ENCODE measurements at places on chromosomes 1 and 21.

DNA sequence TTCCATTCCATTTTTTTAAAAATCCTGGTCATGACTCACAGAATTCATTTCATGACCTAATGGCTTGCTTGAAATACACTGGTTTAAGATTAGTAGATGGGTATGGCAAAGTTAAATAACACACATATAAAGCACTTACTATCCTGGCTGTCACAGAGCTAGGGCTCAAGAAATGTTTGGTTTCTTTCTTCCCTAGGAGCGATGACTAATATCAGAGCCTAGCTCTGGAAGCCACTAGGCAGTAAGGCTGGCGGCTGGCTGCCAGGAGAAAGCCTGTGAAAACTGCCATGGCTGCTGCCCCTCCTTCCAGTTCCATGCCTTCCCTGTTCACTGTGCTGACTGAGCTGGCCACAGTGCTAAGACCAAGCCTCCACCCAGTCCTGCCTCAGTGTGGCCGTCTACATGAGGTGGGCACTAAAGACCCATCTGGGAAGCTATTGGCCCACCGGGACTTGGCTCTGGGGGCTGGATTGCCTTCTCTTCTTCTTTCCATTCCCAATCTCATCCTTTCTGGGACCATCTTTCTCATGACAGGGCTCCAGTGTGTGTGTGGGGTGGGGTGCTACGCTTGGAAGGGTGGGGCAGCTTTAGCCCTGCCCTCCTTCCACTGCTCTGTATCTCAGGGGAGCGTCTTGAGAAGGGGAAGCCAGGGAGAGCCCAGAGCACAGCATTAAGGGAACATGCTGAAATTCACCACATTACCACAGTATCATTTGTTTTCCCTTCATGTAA, 10.8 kb upstream of the ASCL5 start:
- no peak for DNase-seq

DNA sequence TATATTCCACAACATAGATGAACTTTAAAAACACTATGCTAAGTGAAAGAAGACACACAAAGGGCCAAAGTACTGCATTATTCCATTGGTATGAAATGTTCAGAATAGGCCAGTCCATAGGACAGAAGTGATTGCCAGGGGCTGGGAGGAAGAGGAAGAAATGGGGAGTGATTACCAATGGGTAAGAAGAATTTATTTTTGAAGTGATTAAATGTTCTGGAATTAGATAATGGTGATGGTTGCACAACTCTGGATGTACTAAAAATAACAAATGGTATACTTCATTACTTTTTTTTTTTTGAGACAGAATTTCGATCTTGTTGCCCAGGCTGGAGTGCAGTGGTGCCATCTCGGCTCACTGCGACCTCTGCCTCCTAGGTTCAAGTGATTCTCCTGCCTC, 61.7 kb downstream of the CHD5 start:
- DNase-seq: no peak

DNA sequence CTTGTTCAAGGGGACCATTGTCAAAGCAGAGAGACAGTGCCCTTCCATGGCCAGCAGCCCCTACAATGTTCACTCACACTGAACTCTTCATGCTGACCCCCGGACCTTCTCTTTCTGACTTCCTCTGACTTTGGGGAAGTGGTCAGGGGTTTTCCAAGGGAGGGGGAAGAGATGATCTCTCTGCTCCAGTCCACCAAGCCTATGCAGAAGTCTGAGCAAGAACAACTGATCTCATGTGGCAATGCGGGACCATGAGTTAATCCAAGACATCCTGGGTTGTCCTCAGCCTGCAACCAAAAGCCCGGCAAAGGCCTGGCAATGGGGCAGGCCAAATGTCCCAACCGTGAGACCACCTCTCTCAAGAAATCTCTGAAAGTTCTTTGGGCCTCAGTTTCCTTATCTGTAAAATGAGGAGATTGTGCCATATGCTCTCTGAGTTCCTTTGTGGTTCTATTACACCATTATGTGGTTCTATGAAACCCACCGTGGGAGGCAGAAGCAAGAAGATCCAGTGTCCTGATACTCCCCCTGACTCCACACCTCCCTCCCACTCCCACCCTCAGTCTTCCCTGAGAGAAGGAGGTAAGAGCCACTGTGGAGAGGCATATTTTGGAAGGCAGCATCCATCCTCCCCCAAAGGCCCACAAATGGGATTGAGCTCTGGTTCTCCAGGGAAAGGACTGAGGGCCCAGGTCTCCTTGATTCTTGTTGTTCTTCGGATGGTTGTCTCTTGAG, 11.8 kb upstream of the ARHGEF2 start:
- peak; percentile 35 for DNase-seq

DNA sequence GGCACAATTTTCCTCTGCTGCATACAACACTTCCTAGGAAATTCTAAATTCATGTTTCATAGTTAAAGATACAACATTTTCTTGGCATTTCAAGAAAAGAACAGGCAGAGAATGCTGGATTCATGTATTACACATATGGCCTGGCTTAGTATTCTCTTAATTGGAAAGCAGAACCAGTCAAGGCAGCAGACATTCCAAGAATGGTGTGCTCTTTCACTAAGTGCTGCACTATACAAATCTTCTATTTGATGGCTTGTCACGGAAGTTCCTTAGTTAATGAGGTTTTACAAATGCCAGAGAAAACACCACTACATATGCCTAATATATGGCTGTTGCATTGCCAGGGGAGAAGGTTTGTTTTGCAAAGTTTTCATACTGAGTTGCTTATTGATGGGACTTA, 80.8 kb upstream of the DYNLT5 start:
- no peak for DNase-seq

DNA sequence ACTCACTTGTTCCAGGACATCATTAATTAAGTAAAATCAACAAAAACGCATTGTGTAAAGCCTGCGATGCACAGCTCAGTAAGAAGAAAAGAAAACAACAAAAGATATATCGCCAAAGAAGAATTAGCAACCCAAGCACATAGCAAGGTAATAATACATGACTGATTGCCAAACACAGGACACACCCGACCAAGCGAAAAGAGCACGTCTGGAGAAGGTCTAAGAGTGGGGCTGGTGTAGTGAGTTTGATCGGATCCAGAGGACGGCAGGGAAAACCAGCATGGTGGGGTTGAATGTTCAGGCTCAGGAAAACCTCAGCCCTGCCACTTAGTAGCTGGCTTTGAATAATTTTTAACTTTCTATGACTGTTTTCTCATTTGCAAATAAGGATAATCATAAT, 69.8 kb downstream of the JAK1 start:
- no peak for DNase-seq

GRCh38 chr1:10606064-10606463, 131.3 kb downstream of the PEX14 start:
- DNase-seq: no peak

DNA sequence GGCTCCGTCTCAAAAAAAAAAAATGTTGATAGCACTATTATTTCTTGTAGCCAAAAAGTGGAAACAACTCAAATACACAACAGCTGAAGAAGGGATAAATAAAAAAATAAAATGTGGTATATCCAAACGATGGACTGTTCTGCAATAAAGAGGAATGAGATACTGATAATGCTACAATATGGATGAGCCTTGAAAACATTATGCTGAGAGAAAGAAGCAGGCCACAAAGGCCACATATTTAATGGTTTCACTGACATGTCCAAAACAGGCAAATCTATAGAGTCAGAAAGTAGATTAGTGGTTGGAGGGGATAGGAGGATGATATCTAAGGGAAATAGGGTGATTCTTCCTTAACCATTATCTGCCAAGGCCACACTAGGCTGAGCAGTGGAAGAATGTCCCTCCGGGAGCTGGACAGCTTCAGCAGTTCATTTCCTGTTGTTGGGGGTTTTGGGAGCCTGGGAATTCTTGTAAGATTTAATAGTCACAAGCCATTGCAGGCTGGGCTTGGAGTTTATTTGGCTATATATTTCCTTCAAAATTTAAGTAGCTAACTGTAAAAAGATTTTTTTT, 53.5 kb downstream of the ST3GAL3 start:
- DNase-seq: no peak

DNA sequence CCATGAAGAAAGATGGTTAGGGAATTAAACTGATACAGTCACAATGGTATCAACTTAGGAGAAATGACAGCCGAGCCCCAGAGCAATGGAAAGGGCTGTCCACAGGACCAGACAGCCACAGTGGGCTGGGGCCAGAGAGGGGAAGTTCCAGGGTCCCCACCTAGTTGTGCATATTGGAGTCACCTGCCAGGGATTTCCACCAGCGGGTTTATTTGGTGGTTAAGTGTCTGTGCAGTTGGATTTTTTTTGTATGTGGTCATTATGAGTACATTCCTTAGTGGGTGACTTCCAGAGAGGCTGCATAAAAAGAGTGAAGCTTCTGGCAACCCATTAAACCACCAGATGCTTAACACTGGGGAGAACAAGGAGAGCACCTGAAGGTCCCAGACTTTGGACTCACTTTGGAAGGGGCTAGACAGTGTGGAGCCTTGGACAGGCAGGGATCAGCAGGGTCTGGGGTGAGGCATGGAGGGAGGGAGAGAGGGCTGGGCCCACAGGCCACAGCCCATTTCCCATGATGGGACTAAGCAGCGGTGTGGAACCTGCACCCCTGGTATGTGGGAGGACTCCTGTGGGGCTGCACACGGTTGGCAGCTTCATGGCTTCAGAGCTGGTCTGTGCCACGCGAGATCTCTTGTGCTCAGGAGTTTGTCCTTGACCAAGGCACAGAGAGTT, 7.8 kb upstream of the PTTG1IP start:
- DNase-seq: no peak

DNA sequence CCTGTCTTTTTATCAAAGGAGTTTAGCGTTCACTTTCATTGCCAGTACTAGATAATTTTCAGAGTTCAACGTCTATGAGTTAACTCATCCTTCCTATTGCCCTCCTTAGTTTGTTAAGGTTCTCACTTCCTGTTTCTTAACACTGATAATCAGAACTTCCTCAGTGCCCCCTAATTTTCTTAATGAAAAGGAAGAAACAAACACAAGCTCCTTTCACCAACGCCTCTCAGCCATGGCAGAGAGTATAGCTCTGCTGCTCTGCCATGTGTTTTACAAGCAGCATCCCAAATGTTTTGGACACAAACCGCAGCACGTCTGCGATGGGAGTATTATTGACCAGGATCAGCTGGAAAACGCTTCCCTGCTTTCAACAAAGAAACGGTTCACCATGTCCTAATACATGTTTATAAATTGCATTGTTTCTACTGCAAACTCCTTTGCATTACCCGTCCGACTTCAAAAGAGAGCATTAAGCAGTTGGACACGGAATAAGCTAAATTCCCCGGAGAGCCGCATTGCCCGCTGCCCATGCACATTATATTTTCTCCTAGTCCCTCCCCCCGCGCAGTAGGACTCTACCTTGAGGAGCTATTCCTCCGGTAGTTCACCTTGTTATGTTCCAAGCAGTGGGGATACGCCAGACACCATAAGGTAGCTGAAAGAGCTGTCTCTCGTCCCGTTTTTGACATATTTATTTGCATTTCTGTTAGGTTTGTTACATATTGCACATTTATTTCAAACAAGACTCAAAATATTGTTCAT, 561 bp downstream of the OLFM3 start:
- DNase-seq: no peak

GRCh38 chr1:15411593-15412137, 2.0 kb downstream of the EFHD2 start:
- peak; percentile 52 for DNase-seq

DNA sequence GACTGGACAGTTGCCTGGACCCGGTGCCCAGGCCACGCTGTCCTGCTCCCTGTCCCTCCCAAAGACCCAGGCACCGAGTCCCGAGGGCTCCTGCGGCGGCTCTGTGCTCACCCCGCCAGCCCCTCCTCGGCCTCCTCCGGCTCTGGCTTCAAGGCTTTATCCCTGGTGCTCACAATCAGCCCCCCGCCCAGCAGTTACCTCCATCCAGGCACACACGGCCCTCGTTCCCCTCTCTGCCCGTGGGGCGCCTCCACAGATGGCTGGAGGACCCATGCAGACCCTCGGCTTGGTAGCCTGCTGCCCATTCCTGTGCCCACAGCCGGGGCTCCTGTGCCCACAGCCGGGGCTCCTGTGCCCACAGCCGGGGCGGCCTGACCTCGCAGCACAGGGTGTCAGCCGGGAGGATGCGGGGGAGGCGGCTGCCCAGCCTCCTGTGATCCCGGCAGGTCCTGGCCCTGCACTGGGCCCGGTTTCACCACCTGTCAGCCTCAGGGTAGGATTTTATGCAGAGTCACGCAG, 52.3 kb upstream of the COL18A1 start:
- no peak for DNase-seq

- no peak for DNase-seq
Measured at GRCh38 chr21:45836694-45837670, 144.6 kb upstream of the COL6A1 start.

GRCh38 chr1:173195596-173196088, 11.5 kb downstream of the TNFSF4 start:
- peak; percentile 87 for DNase-seq

GRCh38 chr1:96971439-96971838, 249.9 kb downstream of the PTBP2 start:
- DNase-seq: no peak

- DNase-seq: no peak
Measured at GRCh38 chr1:193754732-193755427, 568.5 kb upstream of the B3GALT2 start.

- DNase-seq: no peak
Measured at GRCh38 chr21:37780991-37781983, 135.0 kb downstream of the KCNJ6 start.

- DNase-seq: no peak
Measured at GRCh38 chr1:38932571-38932970, 9.1 kb downstream of the RHBDL2 start.

GRCh38 chr1:105243411-105243810, 1493.7 kb downstream of the AMY1C start:
- DNase-seq: no peak

GRCh38 chr1:84847253-84848250, 45.5 kb downstream of the LPAR3 start:
- DNase-seq: no peak

DNA sequence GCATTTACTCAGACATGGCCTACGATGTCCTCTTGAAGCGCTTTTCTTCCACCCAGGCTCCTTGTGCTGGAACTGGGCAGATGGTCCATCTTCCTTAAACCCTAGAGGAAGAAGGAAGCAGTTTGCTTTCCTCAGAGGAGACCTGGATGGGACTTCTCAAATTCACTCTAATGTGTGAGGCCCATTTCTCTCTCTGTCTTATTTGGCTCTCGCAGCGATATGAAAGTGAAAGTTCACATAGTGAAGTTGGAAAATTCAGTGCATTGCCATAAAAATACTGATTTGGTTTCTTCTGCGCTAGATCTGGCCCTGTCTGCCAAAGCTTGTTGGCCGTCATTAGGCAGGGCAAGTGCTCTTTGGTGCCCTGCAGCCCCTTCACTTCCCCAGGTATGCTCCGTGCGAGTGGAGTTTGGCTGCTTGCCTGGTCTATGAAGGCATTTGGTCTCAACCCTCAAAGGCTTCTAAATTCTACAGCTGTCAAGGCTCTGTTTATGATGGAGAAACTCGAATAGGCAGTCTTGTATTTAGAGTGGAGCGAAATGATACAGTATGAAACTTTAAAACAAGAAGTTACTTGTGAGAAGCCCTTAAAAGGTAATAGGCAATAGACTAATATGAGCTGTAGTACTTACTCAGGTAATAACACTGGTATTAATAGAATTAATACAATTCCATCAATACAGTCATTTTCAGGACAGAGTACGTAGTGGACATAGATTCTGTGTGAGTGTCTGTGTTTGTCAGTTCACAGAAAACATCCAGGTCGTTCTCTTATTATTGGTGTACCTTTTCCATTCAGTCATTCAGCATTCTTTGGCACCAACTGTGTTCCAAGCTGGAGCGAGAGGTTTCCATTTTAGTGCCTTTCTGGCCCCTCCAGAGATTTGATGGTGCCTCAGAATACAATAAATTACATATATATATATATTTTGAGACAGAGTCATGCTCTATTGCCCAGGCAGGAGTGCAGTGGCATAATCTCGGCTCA, 20.5 kb downstream of the SZRD1 start:
- no peak for DNase-seq

GRCh38 chr1:109713636-109714035, 1.6 kb downstream of the GSTM5 start:
- DNase-seq: no peak

- DNase-seq: no peak
Measured at GRCh38 chr1:230379928-230380327, 46.2 kb downstream of the PGBD5 start.
